M059J (cell line): ENCODE measurements at places on chromosomes 6 and 20. TPM values are rescaled to one million over a fixed set of nuclear protein-coding genes. Genes with fewer than 3 reads are reported as not detected.

DNA sequence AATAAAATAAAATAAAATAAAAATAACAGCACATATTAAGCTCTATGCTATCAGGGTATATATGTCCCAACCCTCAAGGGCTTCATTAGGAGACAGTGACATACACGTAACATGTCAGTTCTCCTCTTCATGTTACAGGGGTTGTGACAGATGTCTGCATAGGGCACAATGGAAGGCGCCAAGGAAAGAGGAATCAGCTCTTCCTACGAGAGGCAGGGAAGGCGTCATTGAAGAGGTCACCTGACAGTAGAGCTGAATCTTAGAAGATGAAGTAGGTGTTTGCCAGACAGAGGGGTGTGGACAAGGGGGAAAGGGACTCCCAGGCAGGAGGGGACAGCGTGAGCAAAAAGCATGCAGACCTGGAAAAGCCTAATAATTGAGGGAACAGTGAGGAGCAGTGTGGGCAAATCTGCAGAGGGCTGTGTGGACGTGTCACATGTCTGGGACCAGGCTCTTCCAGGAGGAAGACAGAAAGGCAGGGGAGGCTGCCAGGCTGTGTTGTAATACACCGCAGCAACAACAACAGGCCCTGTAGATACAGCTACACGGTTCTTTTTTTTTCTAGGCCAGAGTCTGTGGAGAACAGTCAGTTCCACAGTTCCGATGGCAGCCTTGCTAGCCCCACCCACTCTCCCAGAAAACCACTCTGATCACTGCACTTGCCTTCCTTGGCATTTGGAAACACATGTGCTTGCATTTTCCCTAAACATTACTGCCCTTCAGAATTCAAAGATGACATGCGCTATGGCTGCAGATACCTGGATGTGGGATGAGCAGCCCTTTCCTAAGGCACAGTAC lies 2.5 kb upstream of the FKBP5 start:
- no peak for DNase-seq

- DNase-seq, result no peak
Observed at GRCh38 chr6:151618717-151619116, 124.9 kb downstream of the CCDC170 start.

- no peak for DNase-seq
Observed at GRCh38 chr6:40556881-40557280, 30.3 kb downstream of the LRFN2 start.

DNA sequence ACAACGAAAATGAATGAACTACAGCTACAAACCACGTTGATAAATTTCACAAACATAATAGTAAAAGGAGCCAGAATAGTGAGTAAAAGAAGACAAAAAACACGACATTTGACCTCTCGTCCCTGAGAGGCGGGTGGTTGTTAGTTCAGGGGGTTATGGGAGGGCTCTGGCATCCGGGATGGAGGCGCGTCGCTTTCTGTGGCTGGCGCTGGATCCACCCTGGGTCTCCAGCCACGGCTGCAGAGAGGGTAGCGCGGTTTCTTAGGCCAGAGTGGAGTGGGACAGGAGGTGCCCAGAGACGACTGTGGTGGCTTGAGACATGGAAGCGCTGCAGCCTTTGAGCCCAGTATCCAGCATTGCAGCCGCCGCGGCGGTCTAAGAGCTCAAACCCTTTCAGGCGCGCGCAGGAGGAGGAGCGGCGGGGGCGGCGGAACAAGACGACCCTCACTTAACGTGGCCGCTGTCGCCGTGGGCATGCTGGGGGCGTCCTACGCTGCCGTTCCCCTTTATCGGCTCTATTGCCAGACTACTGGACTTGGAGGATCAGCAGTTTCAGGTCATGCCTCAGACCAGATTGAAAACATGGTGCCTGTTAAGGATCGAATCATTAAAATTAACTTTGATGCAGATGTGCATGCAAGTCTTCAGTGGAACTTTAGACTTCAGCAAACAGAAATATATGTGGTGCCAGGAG lies 3.7 kb upstream of the ZSCAN23 start:
- DNase-seq, result peak; percentile 18

Gene GPX5
- total RNA-seq, result not detected in 2 replicates

Gene TMEM170B
- 1.2 and 4.0 TPM in 2 replicates for total RNA-seq
